Fibroblast of upper back skin (primary cell): ENCODE measurements at places on chromosomes 3 and 15.
A peak's percentile ranks its signal among the peaks of the same experiment; 100 is the strongest.

- no peak for DNase-seq
Measured at GRCh38 chr3:194757647-194758061, 72.0 kb downstream of the FAM43A start.

GRCh38 chr3:67176396-67176795 is 178.3 kb downstream of the KBTBD8 start:
- DNase-seq = no peak

- DNase-seq = no peak
Measured at GRCh38 chr3:72303926-72304325, 519.0 kb upstream of the PROK2 start.

DNA sequence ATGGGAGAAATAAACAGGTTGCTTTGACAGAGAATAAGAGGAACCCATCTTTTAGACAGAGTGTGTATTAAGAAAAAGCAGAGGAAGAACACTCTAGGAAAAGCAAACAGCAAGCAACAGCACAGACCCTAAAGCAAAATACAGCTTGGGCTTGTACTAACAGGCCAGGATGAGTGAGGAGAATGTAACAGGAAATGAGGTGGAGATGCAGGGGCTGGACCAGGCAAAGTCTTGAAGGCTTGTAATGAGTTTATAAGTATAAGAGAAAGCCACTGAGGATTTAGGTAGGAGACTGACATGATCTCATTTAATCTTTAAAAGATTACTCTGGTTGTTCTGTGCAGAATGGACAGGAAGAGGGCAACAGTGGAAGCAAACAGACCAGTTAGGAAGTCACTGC is 4.9 kb downstream of the UBR1 start:
- DNase-seq = no peak

DNA sequence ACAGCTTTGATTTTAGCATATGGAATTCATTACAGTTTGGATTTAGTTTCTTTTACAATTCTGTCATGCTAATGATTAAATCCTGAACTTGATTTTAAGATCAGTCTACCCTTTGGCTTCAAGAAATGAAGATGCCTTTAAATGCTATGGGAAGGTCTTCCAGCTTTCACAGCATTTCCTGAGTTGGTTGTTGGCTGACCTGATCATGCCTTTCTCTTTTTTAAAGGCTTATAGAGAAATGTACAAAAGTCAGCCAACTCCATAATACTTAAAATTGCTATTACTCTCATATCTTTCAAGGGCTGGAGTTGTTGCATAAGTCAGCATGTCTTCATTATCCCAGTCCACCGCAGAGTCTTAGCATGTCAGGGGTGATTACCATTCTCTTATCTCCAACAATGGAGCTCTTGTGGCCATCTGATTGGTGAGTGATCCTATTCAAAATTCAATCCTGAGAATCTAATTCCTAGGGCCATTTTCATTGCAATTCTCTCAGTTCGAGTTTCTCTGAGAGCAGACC is 123.8 kb downstream of the GMNC start:
- DNase-seq = peak; percentile 27

- DNase-seq = no peak
Measured at GRCh38 chr3:172317481-172317880, 130.8 kb downstream of the GHSR start.
